ENCODE measurements at places on chromosomes 4 and X. TPM values are rescaled to one million over a fixed set of nuclear protein-coding genes. Genes with fewer than 3 reads are reported as not detected.
A peak's percentile ranks its signal among the peaks of the same experiment; 100 is the strongest.

GRCh38 chr4:57448452-57448851 is 338.3 kb upstream of the IGFBP7 start:
- no peak for DNase-seq

The ARSD gene
- total RNA-seq, result 23.0 TPM

DNA sequence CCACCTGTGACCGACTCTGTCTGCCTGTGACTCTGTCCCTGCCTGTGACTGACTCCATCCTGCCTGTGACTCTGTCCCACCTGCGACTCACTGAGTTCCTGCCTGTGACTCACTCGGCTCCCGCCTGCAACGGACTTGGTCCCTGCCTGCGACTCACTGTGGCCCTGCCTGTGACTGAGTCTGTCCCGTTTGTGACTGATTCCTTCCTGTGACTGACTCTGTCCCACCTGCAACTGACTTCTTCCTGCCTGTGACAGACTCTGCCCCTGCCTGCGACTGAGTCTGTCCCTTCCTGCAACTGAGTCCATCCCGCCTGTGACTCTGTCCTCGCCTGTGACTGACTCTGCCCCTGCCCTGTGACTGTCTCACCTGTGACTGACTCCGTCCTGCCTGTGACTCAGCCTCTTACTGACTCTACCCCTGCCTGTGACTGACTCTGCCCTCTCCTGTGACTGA is 9.6 kb upstream of the UVSSA start:
- peak; percentile 62 for DNase-seq

- peak; percentile 19 for DNase-seq
Measured at GRCh38 chr4:78520808-78521226, 30.8 kb upstream of the ANXA3 start.

GRCh38 chr4:114249561-114249960 is 270.1 kb upstream of the ARSJ start:
- no peak for DNase-seq

- no peak for DNase-seq
Measured at GRCh38 chr4:98204236-98204553, 57.0 kb upstream of the RAP1GDS1 start.

DNA sequence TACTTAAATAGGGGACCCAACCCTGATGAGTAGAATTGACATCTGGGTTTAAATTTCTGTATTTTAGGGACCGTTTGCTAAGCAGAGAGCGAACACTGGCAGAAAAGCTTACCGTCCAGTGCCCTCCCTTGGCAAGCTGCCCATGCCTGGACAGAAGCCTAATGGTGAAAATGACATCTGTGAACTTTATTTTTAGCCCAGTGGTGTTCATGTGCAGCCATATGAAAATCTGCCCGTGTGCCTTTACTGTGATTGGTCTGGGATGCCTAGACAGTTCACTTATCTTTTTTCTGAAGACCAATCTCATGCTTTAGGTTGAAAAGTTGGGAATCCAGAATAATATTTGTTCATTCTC is 1.1 kb downstream of the STBD1 start:
- no peak for DNase-seq

The XAGE1B gene
- total RNA-seq, result not detected

- no peak for DNase-seq
Measured at GRCh38 chrX:10231461-10231860, 74.7 kb downstream of the CLCN4 start.

DNA sequence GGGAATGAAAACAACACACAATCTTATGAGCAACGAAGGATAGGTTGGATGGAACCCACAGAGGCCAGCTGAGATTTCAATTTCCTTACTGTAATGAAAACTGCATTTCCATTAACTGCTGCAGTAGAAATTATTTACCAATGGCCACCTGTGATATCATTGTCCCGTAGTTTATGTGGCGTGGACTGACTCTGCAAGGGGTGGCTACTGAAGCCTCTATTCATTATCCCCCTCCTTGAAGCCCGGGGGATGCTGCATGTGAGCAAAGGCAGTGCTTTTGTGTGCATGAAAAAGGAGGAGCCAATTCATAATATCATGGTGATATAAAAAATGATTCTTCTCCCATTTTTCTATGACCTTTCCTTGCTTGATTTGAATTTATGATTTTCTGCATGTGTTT is 207.8 kb downstream of the PTTG2 start:
- DNase-seq, result no peak

The CENPVL1 gene
- not detected for total RNA-seq

DNA sequence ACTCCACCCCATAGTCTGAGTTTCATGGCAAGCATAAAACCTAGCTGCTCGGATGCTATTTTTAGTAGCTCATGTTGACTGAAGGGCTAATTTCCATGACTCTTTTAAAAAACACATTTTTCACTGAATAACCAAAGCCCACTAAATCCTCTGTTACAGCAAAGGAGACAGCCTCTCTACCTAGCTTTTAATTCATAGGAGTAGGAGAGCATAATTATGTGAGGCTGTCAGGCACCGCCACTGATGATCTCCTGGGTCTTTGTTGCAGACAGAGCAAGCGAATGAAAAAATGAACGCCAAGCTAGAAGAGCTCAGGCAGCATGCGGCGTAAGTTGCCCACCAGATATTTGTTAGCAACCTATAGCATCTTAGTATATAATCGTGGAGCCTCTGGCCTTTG is 53.5 kb downstream of the KIF4A start:
- no peak for DNase-seq

The SHOX gene
- total RNA-seq, result not detected

DNA sequence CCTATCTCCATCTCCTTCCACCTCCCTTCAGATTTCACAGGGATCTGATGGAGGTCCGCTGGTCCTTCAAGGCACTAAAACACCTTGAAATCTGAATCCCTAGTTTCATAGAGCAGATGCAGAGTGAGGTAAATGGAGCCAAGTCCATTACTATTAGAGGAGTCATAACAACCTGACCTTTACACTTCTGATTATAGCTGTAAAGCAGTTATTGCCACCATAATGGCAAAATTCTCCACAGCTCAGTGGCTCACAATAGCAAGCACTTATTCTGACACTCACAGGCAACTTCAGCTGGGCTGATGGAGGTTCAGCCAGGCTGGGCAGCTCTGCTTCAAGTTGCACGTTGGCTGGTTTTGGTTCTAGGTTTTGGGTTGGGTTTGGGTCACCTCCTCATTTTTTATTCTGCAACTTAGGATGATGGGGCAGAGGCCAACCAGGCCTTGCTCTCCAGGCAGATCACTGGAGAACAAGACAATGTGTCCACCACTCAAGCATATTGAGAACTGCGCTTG is 51.4 kb upstream of the LRAT start:
- no peak for DNase-seq

The NWD2 gene
- not detected for total RNA-seq

DNA sequence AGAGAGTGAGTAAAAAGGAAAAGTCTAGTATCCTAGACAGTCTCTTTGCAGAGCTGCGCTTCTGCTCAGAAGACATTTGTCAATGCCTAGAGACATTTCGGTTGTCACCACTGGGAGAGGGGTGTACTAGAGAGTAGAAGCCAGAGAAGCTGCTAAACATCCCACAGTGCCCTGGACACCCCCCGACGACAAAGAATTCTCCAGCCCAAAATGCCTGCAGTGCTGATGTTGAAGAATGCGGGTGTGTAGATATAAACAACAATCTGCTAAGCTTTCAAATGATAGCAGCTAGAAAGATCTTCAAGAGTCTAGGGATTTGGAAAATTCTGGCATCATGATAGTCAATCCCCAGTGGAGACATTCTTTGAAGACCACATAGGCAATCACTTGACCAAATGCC is 90.1 kb downstream of the PALLD start:
- DNase-seq, result no peak

GRCh38 chr4:25722964-25723363 is 67.3 kb downstream of the SLC34A2 start:
- no peak for DNase-seq

- peak; percentile 49 for DNase-seq
Measured at GRCh38 chrX:12814420-12814819, 23.2 kb downstream of the PRPS2 start.

DNA sequence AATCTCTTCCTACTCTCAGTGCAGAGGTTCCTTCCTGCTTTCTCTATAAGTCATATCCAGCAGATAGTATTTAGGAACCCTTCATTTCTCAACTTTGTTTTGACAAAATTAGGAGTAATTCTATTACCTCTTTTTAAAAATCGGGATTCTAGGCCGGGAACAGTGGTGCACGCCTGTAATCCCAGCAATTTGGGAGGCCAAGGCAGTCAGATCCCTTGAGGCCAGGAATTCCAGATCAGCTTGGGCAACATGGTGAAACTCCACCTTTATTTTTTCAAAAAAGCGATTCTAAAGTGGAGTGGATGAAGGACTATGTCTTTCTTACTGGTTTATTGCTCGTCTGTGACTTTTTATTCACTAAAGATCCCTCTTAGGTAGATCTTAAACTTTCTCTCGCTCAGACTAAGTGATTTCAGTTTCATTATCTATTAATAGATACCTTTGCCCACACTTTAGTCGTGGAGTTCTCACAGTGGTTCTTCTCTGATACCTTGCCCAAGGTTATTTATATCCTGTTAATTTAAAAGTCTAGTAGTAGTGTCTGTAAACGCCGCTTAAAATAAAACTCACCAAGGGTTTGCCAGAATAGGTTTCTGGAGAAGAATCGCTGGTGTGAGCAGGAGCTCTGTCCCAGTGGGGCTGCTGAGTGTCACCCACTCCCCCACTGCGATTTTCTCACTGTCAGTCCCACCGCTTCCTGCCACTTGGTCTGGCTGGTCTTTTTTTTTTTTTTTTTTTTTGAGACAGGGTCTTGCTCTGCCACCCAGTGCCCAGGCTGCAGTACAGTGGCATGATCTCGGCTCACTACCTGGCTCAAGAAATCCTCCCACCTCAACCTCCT is 27.0 kb upstream of the TMEM131L start:
- DNase-seq, result no peak

The FAM13A gene
- 9.7 TPM for total RNA-seq

- DNase-seq, result peak; percentile 62
Measured at GRCh38 chrX:123169247-123169901, 14.7 kb upstream of the GRIA3 start.

DNA sequence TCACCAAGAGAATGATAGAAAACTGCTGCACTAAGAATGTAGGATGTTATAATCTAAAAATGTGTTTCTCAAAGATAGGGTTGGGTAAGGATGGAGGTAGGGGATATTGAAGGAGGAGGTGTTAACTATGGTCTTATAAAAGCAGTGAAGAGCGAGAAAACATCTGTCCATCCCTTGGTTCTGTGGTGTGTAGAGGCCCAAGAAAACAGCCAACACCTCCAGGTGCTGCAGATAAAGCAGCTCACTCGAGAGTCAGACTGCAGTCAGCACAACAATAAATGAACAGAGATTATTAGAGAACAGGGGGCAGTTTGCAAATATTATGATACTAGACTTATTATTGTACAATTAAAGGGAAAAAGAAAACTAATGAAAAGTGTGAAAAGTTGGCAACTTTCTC is 141.5 kb downstream of the CAMK2D start:
- no peak for DNase-seq

GRCh38 chrX:36199928-36200327 is 280.4 kb downstream of the CFAP47 start:
- DNase-seq, result no peak

The STATH gene
- total RNA-seq, result not detected

- DNase-seq, result no peak
Measured at GRCh38 chrX:133781174-133781573, 204.2 kb downstream of the GPC3 start.

GRCh38 chrX:15952212-15952611 is 97.6 kb upstream of the AP1S2 start:
- DNase-seq, result no peak

DNA sequence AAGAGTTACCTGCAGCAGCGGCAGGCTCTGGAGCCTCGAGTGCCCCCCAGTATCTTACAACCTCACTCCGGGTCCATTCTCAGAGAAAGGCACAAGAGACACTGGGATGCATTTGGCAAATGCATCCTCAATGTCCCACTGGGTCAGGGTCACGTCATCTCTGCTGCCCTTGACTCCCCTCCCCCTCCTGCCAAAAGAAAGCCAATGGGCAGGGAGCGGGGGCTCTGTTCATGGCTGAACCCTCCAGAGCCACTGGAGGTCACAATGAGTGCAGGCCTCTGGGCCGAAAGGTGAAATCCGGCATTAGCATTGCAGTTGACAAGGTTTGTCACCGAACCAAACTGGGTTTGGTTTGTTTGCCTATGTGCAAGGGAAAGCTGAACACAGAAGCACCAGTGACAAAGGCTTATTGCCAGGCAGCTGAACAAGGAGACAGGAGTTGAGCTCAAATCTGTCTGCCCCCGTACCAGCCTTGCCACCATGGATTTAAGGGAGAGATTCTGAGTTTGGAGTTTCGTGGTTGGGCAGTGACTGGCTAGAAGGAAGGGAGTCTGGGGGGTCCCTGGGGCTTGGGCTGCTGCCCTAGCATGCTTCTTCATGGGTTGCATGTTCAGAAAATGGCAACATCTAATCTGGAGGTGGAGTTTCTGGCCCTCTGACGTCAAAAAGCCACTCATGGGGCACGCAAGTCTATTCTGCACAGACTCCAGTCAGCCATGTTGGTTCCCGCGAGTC is 64.3 kb downstream of the HTRA3 start:
- no peak for DNase-seq

DNA sequence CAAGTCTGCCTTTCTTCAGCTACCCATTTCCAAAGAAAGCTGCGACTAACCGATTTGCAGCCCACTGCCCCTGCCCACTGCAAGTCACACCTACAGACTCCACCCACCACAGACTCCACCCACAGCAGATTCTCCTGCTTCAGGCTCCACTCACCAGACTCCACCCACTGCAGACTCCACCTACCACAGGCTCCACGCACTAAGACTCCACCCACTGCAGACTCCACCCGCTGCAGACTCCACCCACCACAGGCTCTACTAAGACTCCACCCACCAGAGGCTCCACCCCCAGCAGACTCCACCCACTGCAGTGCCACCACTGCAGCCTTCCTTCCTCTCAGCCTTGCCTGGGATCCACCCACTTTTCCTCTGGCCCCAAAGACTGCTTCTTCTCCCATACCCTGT is 41.3 kb downstream of the ABLIM2 start:
- DNase-seq, result no peak

DNA sequence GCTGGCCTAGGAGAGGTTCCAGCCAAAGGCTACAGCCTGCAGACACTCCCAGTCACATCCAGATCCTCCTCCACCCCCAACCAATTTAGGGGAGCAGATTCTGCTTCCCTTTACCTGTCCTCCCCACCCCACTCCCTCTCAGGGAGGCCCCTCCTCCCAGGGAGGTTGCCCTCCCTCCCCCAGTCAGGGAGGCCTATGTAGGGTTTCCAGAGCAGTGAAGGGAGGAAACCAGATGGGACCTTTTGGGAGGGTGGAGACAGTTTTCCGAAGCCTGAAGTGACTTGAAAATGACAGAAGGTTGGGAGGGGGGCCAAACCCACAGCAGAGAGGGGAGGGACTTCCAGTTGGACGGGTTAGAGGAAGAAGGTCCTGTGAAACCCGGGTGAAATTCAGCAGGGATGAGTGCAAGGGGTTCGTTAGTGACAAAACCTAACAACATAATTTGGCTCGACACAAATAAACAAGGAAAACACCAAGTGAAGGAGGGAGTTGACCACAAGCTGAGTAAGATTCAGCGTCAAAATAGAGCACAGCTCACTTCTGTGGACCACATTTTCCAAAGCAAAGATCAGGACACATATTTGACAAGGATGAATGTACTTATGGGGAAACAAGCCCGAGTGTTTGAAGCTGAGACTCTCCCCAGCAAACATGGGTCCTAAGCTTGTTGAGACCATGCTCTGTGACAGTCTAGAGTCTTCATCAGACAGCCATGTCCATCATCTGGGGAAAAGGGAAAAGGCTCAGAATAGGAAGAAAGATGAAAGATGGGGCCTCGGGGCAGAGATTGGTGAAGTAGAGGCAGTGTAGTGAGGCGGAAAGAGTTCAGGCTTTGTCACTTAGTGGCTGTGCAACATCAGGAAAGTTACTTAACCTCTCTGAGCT is 46.4 kb downstream of the PRPS1 start:
- peak; percentile 81 for DNase-seq

The GDPD2 gene
- not detected for total RNA-seq

- peak; percentile 53 for DNase-seq
Measured at GRCh38 chrX:101078716-101079598, at the start of gene TMEM35A. TMEM35A (plus strand) TSS chrX:101078879; CDS start chrX:101079003, 124 bp downstream.

The SPON2 gene
- 0.07 TPM for total RNA-seq
